Epithelial cell of proximal tubule (primary cell): ENCODE measurements at places on chromosomes 4 and X. TPM values are rescaled to one million over a fixed set of nuclear protein-coding genes. Genes with fewer than 3 reads are reported as not detected.

- DNase-seq, result no peak
Measured at GRCh38 chr4:1164040-1164439, 8.3 kb downstream of the SPON2 start.

GRCh38 chr4:112448306-112449132, 67.5 kb downstream of the NEUROG2 start:
- DNase-seq, result no peak

DNA sequence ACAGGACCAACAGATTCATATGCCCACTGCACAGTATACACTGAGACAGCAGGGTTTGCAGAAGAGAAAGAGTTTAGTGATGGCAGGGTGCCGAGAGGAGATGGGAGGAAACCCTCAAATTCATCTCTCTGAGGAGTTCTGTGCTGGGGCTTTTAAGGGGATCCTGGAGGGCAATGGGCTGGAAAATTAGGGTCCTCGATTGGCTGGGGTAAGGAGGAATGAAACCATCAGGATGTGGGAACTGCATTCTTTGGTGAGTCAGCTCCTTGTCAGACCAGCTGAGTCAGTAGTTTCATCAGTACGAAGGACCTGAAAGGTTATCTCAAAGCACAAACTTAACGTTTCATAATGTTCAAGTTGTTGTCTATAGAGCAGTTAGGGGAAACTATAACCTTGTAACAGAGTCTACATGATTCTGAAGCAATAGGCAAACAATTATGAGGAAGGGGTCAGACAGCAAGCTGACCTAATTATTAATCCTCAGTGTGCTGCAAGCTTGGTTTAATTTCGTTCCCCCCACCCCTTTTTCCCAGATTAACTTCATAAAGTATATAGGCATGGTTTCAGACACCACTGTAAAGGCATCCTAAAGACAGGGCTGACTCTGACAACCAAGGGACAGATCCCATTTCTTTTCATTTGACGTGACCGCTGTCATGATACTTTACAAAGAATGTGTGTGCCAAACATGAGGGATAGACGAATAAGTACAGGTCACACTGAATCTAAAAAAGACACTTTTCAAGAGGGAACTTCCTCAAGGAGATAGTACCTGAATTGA, 1.5 kb upstream of the MSMO1 start:
- DNase-seq, result peak; percentile 52

ERVMER34-1 gene
- 3.5 and 6.5 TPM in 2 replicates for total RNA-seq

MAGEC1 gene
- total RNA-seq, result not detected in 2 replicates
